A549 (cell line): ENCODE measurements at places on chromosomes 7 and 10. TPM values are rescaled to one million over a fixed set of nuclear protein-coding genes. Genes with fewer than 3 reads are reported as not detected.

The KDM7A gene
- 1.1 to 1.4 TPM (median 1.3 TPM) in 3 replicates for polyA plus RNA-seq

The SYNPO2L gene
- not detected in 3 replicates for polyA plus RNA-seq

- DNase-seq, result no peak
Measured at GRCh38 chr10:10438335-10439100, 579.2 kb upstream of the CELF2 start.

DNA sequence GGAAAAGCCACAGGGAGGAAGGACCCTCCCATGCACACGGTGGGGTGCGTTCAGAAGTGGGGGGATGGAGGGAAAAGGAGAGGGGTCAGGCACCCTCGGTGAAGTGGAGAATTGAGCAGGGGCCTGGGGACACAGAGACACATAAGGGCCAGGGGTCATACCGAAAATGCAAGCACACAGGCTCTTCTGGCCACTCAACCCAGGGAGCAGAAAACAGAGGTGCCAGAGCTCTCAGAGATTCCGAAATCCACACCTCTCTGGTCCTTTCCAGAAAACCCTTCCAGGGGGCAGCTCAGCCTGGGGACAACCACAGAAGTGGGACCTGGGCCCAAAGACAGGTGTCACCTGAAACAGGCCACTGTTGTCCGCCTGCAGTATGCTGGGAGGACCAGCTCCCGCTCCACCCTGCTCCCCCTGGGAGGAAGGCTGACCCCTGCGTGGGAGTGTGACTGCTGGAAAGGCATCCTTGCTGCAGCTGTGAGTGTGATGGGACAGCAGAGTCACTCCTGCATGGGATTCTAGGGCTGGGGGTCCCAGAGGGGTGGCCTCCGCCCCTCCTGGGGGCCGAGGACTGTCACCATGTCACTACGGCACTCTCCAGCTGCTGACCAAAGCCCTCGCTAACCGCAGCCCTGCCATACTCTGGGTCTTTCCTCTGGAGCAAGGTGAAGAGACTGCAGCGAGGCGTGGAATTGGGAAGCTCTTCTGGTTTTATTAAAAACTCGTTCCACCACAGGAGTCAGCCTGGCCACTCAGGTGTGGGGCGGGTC lies 63.1 kb downstream of the TMEM209 start:
- DNase-seq, result no peak

The RASA4B gene
- polyA plus RNA-seq, result 1.4 to 1.5 TPM (median 1.4 TPM) in 3 replicates

GRCh38 chr10:72660220-72660619 lies 31.7 kb upstream of the MCU start:
- no peak for DNase-seq

DNA sequence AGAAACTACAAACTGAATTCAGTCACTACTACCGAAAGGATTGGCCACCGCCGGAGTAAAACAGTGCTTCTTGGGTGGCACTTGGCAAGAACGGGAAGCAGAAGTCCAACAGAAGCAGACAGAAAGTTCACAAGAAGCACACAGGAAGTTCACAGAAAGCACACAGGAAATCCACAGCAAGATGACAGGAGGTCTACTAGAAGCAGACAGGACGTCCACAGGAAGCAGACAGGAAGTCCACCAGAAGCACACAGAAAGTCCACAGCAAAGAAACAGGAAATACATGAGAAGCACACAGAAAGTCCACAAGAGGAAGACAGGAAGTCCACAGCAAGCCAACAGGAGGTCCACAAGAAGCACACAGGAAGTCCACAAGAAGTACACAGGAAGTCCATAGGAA lies 399.2 kb upstream of the AUTS2 start:
- no peak for DNase-seq

DNA sequence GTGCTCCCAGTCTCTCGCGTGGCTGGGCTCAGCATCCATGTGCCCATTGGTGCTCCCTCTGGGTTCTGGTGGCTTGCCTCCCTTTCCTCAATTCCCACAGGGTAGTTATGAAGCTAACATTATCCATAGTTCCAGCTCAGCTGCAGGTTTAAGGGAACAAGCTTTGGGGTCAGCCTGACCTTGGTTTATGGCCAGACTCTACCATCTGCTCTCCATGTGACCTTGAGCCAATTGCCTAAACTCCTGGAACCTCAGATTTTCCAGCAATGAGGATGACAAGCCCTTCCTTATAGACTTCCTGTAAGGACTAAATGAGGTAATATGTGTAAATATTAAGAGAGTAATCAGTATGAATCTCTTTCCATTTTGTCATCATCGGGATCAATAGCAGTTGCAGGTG lies 10.1 kb upstream of the SLC29A3 start:
- DNase-seq, result no peak

- DNase-seq, result no peak
Measured at GRCh38 chr10:81096558-81096957, 558.9 kb downstream of the SH2D4B start.

DNA sequence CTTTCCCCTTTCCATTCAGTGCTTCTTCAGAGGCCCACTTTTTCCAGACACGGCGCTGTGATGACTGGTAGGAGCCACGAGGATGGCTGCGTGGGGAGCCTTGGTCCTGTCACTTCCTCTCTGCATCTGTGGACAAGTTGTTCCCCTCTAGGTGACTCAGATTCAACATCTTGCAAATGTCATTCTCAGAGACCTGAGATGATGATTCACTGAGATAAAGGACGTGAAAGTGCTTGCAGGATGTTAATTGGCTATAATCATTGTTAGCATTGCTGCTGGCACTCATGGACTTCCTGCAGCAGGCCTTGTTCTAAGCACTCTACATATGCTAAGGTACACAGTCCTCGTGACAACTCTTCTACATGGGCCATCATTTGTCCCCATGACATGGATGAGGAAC lies 489.8 kb upstream of the ZMIZ1 start:
- no peak for DNase-seq

DNA sequence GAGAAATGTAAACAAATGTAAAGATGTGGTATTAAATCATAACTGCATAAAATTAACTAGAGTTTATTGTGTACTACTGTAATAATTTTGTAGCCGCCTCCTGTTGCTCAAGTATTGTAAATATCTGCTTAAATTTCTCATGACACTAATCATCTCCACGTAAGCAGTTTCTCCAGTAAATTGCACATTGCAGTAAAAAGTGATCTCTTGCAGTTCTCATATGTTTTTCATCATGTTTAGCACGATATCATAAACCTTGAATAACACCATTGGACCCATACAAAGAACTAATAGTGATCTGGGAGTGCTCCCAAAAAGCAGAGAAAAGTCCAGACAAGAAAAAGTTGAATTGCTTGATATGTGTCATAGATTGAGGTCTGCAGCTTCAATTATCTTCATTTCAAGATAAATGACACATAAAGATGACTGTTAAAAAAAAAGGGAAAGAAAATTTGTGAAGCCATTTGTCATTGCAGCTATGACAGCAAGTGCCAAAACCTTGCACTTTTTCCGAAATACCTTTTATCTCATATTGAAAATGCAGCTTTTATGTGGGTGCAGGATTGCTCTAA lies 15.3 kb downstream of the LIPA start:
- DNase-seq, result no peak

- DNase-seq, result no peak
Measured at GRCh38 chr10:103616705-103617601, 123.4 kb downstream of the NEURL1 start.

The ERVW-1 gene
- polyA plus RNA-seq, result not detected in 3 replicates

The AZGP1 gene
- polyA plus RNA-seq, result 0.07 TPM in 1 of 3 replicates, not detected in the others

GRCh38 chr7:132608523-132608922 lies 32.3 kb upstream of the PLXNA4 start:
- DNase-seq, result no peak

The ELMO1 gene
- 2.3 to 3.2 TPM (median 2.6 TPM) in 3 replicates for polyA plus RNA-seq

DNA sequence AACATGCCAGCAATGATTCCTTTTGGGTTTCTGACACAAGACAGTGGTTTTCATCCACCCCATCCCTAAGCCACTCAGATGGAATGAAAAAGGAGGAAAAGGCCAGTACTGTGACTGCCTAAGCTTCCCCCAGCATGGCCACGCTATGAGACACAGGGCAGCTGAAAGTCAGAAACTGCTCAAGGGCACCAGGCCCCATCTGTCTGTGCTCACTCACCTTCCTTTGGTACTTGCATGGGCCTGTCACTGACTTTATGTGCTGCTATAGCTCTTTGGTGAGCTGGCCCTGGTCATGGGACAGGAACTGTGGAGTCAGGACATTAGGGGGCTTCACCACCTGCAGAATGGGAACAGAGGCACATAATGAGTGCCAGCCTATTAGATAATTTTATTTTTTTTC lies 21.2 kb upstream of the ACSM6 start:
- DNase-seq, result no peak

- DNase-seq, result no peak
Measured at GRCh38 chr10:33102071-33102470, 144.0 kb upstream of the ITGB1 start.

The INA gene
- 20.9 to 22.7 TPM (median 22.5 TPM) in 3 replicates for polyA plus RNA-seq

GRCh38 chr10:60908031-60908430 lies 36.0 kb downstream of the RHOBTB1 start:
- no peak for DNase-seq

DNA sequence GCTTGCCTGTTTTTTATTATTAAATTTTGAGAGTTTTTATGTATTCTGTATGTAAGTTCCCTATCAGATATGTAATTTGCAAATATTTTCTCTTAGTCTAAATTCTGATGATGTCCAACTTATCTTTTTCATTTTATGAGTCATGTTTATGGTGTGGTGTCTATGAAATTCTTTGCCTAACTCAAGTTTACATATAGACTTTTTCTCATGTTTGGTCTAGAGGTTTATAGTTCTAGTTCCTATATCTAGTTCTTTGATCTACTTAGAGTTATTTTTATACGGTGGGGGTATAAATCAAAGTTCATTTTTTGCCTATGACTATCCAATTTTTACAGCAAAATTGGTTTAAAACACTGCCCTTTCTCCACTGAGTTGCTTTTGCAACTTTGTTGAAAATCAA lies 26.3 kb upstream of the CCDC7 start:
- no peak for DNase-seq

The GPR141 gene
- polyA plus RNA-seq, result 0.11 to 0.12 TPM in 2 of 3 replicates, not detected in the other

The SPAM1 gene
- polyA plus RNA-seq, result not detected in 3 replicates

The ELFN1 gene
- 0.08 to 0.10 TPM (median 0.09 TPM) in 3 replicates for polyA plus RNA-seq

The ATRNL1 gene
- 0.21 to 0.34 TPM (median 0.28 TPM) in 3 replicates for polyA plus RNA-seq

DNA sequence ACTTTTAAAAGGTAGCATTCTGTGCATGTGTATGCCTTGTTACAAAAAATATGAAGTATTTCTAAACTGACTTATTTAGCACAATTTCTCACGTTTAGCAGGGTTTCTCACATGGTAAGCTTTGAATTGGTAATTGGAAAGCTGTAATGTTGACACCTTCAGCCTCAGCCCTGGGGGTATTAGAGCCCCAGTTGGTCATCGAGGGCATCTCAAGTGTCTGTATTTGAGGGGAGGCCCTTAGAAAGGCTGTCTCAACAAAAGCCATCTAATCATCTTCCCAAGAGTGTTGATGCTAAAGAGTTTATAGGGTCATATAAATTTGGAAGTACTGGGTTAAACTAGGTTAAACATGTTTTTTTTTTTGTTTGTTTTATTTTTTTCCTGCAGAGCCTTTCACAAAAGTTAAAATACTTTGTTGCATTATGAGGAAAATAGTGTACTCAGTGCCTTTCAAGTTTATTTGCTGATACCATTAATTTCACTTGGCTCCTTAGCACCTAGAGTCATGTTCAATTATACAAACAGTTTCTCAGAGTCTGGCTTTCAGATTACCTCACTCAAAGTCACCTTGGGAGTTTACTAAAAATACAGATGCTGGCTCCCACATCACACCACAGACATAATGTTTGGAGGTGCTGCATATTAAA lies 134.0 kb downstream of the CD36 start:
- DNase-seq, result no peak

DNA sequence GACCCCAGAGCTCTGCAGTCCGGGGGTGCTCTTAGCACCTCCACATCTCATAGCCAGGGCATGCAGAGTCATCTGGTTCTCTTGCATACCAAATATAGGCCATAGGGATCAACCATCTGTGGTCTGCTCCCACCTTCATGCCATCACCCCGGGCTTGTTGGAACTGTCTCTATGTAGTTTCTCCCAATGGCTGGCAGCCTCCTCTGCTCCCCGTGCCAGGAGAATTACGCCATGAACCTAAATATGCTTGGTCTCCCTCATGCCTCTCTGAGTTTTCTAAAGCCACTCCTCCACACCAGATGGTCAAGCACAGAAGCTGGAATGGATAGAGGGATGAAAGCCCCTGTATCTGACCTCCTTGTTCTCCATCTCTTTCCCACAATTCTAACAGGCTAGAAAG lies 302.6 kb upstream of the MYO3A start:
- no peak for DNase-seq

The OR6B1 gene
- polyA plus RNA-seq, result not detected in 3 replicates

The CLCN1 gene
- polyA plus RNA-seq, result 0.03 TPM in 1 of 3 replicates, not detected in the others

DNA sequence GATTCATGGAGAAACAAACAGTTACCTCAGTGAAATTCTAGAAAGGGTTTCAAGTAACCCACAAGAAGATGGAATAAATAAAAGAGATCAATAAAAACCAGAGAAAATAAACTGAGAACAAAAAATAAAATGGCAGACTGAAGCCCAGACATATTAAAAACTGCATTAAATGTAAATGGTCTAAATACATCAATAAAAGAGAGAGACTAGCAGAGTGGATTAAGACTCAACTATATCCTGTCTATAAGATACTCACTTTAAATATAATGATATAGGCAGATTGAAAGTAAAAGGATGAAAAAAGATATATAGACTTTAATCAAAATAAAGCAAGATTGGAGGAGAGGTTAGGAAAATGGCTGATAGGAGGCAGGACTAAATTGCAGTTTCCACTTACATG lies 18.8 kb upstream of the EBF3 start:
- no peak for DNase-seq

DNA sequence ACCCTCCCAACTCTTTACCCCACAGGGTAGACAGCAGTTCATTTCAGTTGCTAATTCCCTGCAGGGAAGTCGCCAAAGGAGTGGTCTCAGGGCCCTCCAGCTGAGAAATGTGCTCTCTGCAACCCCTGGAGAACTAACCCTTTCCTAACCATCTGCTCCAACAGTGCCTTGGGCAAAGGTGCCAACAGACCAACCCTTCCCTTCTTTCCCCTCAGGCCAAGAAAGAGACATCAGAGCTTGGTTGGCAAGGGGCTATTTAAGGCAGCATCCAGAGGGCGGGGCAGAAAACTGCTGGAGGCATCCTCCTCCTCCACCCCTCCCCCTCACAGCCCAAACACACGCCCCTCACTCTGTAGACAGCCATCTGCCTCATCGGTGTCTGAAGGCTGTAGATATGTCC lies 1.7 kb downstream of the SORBS1 start:
- DNase-seq, result no peak

The GARIN1A gene
- polyA plus RNA-seq, result 0.30 to 0.49 TPM (median 0.43 TPM) in 3 replicates

DNA sequence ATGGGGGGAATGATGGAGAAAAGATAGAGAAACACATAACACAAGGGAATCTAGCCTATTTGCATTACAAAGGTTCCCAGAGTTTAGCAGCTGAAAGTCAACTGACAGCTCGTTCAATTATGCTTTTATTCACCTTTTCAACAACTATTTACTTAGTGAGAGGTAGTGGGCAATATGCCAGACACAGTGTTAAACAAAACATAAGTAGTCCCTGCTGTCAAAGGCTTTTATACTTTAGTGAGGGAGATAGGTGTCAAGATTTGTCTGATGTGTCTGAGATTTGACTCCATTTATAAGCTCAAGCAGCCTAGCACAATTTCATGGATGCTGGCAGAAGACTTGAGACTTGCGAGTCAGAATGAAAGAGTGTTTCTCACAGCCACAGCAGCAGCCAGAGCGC lies 549.0 kb upstream of the VSTM2A start:
- no peak for DNase-seq

- no peak for DNase-seq
Measured at GRCh38 chr10:351770-352334, 216.6 kb downstream of the ZMYND11 start.
